ENCODE measurements at places on chromosomes 5 and 9.

DNA sequence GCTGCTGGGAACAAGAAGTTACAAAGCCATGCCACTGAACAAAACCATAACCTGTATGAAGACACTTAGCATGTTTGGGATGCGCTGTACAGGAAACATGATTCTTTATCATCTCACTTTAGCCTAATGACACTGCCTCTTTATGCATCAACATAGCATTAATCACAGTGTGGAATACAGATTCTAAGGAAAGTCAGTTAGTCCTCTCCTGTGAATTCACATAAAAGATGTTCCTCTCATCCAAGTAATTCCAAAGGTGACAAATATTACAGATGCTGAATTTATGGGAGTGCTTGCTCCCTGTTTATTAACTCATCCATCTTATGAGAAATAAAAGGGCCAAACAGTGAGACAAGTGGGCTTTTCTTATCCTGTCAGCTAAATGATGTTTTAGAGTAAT lies 1677.7 kb downstream of the EFNA5 start:
- DNase-seq: no peak

DNA sequence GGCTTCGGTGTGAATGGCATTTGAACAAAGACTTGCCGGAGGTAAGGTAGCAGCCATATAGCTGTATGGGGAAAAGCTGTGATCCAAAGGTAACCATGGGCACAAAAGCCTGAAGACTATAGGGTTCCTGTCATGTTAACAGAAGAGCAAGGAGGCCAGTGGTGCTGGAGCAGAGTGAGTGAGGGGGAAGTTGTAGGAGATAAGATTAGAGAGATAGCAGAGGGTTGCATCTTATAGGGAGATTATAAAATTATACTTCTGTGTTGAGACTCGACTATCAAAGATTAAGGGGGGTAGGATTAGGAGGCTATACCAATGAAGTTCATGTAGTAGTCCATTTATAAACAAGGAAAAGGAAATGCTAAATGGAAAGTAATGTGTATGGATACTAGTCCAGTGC lies 3.3 kb downstream of the NCBP1 start:
- DNase-seq: no peak

DNA sequence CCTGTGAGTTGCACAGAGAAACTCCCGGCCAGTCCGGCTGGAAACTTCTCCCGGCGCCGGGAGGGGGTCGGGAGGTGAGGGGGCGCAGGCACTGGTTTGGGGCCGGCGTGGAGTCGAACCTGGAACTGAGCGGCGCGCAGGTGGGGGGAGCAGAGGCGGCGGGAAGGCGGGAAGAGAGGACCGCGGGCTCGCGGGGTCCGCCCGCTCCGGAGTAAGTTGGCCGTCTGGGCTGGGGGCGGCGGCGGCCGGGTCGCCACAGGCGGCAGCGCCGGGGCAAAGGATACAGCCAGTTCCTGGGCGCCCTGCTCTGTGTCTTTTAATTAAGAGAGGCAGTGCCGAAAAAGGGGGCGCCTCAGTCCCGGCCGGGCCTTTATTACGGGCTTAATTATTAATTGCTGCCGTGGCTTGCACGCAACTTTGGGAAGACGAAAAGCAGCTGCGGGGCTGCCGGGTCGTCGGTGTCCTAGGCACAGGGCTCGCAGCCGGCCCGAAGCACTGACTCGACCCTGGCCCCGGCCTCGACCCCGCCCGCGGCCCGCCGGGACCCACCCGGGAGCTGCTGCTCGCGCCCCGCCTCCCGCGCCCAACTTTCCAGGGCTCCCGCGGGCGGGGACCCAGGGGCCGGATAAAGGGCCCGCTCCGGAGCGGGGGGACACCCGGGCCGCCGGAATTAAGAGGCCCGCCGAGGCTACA lies 1.1 kb downstream of the NTNG2 start:
- DNase-seq: no peak

DNA sequence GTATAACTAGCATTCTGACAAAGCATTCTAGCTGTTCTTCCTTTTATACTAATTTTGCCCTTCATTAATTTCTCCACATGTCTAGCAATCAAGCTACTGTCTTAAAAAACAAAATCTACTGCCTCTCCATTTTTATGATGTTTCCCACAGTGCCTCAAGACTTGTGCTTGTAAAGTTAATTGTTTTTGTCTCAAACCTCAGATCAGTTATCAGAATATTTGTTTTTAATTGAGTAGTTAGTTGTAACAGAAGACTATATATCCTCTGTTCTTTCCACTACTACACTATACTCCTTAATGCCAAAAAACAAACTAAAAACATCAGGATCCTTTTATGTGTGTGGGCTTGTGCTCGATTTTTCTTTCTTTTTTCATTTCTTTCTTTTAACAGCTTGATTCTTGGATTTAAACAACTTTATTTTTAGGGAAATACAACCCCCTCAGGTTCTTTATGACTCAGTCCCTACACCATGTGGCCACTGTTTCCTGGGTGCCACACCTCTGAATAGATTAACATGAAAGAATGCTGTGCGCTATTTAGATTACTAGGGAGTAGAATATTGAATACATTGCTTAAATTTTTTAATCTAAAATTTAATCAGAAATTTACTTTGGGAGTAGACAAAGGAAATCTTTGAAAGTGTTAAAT lies 1.2 kb downstream of the ASPN start:
- DNase-seq: peak; percentile 24

- DNase-seq: no peak
Measured at GRCh38 chr9:98080326-98080725, 23.8 kb downstream of the NANS start.

- no peak for DNase-seq
Measured at GRCh38 chr5:133049726-133050048, 2.1 kb upstream of the HSPA4 start.

GRCh38 chr5:91955610-91956009 lies 572.5 kb upstream of the ARRDC3 start:
- peak; percentile 30 for DNase-seq

DNA sequence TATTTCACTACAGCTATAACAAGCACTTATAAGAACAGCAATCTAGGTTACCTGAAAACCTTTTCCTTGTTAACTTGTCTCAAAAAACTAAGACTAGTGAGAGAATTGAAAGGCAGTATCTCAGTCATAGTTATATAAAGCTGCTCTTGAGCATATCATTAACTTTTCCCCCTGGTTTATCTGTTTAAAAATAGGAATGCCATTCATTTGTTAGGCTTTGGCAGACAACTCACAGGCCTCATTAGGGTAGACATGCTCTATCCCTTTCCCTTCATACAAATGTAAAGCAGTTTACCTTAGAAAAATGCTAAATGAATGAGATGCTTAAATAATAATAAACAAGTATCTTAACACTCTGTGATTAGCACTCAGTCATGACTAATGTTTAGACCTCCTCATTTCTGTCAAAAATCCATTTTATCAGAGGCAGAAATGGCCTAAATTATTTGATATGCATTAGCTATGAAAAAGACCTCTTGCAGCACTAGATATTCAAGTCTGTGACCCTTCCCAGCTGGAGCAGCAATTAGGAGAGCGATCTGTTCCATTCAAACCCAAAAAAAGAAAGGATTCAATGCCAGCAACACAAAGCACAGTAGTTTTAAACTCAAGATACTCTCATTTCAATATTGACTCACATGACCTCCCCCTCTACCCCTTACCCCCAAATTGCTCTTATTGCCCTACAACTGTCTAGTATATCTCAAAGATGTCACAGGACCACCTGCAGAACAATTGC lies 1578.8 kb upstream of the WWC1 start:
- no peak for DNase-seq

DNA sequence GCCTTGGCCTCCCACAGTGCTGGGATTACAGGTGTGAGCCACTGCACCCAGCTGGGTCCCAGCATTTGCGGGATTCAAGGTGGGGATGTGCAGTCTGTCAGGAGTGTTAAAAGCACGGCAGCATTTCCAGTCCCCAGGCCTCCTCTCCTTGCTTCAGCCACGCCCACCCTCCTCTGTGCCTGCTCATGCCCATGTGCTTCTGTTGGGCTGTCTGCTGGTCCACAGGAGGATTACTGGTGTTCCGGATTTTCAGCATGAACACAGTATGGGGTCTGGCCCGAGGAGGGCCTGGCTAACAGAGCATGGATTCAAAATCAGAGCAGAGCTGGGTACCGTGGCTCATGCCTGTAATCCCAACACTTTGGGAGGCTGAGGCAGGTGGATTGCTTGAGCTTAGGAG lies 5.5 kb downstream of the ARRDC1 start:
- DNase-seq: no peak

DNA sequence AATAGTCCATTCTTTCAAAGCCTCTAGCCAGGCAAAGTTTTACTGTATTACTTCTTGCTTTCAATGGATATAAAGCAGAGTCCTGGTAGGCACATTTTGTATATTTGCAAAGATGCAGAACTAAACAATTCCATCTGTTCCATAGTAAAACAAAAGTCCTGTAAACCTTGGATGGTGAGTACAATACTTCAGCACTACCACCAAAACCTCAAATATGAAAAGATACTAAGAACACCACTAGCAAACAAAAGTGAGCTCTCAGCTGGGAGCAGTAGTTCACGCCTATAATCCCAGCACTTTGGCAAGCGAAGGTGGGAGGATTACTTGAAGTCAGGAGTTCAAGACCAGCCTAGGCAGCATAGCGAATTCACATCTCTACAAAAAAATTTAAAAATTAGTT lies 195.0 kb downstream of the MSX2 start:
- DNase-seq: no peak

GRCh38 chr9:18347386-18348082 lies 126.4 kb upstream of the ADAMTSL1 start:
- DNase-seq: no peak

DNA sequence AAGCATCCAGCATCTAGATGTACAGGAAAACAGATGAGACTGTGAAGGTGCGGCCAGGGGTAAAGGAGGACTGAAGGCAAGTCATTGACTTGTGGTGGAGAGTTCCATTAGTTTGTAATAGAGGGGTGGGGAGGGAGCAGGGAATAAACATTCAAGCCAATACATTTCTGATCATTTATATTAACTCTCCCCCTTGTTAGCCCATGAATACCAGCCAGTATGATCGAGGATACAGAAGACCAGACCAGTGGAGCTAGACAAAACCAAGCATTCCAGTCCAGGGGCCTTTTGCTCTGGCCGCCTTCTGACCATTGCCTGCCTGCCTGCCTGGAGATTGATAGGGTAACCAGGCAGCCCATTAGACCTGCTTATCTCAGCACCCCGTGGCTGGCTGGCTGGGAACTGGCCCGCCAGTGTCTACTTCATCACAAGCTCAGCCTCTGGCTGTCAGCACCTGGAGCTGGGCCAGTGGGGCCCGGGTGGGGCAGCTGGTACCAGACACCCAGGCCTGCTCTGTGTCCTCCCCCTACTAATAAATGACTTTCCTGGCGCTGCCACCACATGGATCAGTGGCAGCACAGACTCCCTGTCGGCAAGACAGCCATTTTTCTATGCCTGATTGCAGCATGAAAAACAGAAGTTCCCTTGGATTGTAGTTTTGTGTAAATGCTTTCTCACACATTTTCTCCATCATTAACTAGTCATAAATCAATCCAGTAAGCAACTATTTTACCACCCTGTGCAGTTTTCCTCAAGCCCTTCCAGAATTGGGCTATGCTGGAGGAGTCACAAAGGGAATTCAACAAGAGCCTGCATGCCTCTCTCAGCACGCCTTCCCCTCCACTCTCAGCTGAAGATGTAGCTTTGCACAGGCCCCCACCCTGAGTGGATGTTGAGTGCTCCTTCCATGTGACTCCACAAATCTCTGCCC lies 181.3 kb downstream of the SNCAIP start:
- DNase-seq: peak; percentile 62

DNA sequence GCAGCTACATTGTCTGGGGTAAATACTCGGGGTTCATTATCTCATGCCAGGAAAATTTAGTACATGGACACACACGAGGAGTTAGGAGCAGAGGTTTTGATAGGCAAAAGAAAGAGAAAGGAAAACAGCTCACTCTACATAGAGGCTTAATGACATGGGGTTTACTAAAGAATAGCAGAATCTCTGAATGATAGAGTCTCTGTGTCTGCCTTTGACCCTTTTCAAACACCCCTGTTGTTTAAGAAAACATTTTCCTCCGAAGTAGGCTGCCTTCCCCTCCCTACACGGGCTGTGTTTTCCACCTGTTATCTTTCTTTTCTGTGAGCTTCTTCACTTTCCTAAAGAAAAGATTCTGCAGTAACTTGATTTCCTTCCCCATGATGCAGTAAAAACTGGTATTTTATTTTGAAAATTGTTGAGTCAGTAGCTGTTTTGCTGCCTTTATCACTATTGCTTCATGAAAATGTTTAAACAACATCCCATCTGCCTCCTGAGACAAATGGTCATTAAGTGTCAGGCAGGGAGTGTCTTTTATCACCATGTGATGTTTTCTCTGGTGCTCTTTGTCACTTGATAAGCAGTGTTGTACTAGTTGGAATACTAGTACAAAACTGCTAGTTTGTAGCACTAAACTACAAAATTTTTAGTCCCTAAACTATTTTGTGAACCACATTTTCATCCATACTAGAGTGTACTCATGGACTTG lies 76.6 kb downstream of the PPIC start:
- no peak for DNase-seq

GRCh38 chr5:61915646-61916045 lies 390.4 kb upstream of the KIF2A start:
- DNase-seq: no peak

GRCh38 chr9:71655141-71655540 lies 113.2 kb downstream of the CEMIP2 start:
- DNase-seq: no peak

DNA sequence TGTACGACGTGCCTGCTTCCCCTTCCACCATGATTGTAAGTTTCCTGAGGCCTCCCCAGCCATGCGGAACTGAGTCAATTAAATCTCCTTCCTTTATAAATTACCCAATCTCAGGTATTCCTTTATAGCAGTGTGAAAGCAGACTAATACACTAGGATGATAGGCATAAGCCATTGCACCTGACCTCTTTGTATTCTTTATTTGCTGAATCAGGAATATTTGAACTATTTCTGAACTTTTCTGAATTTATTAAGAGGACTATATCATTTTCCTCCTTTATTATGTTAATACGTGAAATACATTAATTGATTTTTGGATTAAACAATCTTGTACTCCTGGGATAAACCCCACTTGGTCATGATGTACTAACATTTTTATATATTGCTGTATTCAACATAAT lies 28.2 kb upstream of the NR4A3 start:
- no peak for DNase-seq

- DNase-seq: no peak
Measured at GRCh38 chr9:124795881-124796431, 19.0 kb downstream of the OLFML2A start.

- no peak for DNase-seq
Measured at GRCh38 chr9:128611600-128612394, 44.9 kb downstream of the DYNC2I2 start.

DNA sequence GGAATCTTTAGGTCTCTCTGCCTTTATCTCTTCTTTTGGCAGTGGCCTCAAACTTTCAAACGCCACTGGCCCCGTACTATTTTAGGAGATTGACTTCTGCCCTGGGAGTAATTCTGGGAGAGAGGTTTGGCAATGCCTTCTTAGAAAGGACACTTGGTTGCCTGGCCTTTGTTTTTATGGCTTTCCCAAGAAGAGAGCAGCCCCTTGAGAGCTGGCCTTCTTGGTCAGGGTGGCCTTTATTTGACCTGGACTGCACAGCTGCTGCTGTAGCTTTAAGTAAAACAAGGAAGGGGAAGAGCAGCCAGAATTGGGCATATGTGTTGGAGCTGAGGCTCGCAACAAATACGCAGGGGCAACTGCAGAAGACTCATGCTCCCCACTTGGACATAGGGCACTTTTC lies 60.8 kb downstream of the PTPN3 start:
- no peak for DNase-seq

- no peak for DNase-seq
Measured at GRCh38 chr9:37989701-37990100, 79.3 kb downstream of the SHB start.

- DNase-seq: no peak
Measured at GRCh38 chr9:92663126-92663525, 6.8 kb downstream of the IPPK start.
